Right forelimb (tissue), 1 donor: ENCODE measurements at places on chromosomes 11 and 22.

GRCh38 chr11:64227405-64227956 is 1.4 kb downstream of the NUDT22 start:
- no peak for DNase-seq

DNA sequence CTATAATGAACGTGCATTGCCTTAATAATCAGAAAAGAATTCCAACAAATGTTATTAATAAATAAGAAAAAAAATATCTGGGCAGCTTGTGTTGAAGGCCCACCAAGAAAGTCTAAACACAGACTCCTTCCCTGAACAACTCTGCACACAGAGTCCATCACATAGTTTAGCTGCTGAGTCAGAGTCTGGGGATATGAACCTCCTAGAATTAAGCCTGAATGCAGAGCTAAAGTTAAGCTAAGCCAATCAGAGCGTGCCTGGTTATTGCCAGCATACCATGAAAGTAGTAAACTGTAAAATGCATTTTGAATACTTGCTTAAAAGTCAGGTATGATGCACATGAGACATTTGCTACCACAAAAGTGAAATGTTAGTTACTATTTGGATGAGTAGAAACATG is 25.6 kb upstream of the TENM4 start:
- DNase-seq = no peak

GRCh38 chr11:115896084-115896483 is 391.9 kb upstream of the CADM1 start:
- no peak for DNase-seq

DNA sequence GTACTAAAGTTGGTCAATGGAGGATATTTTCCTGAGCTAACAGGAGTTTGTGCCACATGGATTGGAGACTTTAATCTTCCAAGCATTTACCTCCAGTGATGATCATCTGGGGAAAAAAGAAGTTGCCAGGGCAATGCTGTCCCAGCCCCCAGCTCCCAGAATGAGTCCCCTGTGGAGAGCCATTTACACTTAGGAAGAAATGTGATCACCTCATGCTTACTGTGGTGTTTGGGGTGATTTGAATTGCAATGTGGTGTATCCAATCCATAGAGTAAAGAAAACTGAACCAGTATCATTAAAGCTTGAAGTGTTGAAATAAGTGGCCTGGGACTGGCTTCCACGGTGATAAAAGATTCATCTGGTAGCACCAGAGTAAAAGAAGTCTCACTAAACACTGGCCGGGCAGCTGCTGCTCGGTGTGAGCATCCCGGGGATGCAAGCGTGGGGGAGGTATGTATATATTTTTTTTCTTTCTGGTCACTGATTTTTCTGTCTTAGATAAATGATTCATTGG is 117.2 kb upstream of the NTM start:
- DNase-seq = no peak

DNA sequence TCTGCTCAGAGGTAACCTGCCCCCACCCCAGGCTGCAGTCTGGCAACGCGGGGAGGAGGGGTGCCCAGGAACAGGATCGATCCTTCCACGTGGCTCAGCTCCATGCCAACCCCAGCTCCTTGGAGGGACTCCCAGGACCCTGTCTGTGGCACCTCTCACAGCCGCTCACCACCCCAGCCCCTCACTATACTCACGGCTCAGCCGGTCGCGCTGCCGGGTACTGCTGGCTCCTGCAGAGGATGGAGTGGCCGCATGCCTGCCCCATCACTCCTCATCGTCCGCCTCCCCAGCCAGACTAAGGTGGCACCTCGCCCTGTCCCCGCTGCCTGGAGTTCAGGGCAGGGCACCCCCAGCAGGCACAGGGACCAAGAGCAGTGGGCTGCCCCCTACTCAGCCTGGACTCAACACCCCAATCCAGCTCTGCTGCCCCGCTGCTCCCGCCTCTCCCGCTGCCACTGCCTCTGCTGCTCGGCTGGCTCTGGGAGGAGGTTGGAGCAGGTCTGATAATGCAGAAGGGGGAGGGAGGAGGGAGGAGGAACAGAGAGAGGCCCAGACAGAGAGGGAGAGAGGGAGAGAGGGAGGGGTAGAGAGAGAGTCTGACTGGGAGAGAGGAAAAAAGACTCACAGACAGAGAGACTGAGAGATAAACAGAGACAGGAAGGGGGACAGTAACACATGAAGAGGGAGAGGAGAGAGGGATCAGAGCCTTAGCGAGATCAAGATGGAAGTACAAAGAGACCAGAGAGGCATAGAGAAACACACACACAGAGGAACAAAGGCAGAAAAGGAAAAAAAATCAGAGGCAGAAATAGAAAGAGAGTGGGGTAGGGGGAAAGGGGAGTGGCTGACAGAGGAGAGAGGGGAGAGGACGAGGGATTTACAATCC is at the start of gene PDE2A:
Gene PDE2A (minus strand): TSS at position 480 of the 886 bp plus-strand sequence. CDS start 215 bp downstream, at position 265.
- DNase-seq = no peak

GRCh38 chr22:31292236-31292989 is at the start of gene PIK3IP1:
PIK3IP1 (minus strand) TSS chr22:31292488; CDS start chr22:31292344, 144 bp downstream.
- peak; percentile 64 for DNase-seq

- DNase-seq = no peak
Measured at GRCh38 chr22:42279425-42280020, 9.1 kb upstream of the TCF20 start.

DNA sequence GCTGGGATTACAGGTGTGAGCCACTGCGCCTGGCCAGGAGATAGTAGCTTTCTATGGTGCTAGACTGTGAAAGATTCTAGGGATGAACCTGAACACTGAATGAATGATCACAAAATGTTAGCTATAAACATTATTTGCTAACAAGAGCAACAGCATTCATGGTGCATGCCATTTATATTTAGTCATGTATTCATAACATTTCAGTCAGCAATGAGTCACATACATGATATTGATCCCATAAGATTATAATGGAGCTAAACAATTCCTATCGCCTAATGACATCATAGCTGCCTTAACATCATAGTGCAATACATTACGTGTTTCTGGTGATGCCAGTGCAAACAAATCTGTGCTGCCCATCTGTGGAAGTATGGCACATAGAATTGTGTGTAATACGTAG is 164.1 kb downstream of the ARHGAP42 start:
- DNase-seq = no peak

DNA sequence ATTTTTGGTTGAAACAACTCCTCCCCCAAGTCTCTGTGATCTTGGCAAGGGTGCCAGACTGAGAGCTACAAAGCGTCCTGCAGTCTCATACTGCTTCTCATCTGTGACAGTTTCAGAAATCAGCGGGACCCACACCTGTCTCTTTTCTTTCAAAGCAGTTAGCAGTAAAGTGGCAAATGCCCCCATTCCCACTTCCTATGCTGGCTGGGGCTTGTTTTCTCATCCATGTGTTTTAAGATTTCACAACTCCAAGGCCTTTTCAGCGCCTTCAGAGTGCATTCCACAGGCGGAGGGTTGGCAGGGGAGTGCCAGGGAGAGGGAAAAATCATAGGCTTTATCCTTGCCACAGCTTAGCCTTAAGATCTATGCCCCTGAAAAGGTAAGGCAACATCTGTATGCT is 493.5 kb downstream of the OPCML start:
- DNase-seq = no peak

GRCh38 chr22:20027966-20028854 is 7.3 kb downstream of the TANGO2 start:
- peak; percentile 33 for DNase-seq

GRCh38 chr11:110092111-110092514 is 1.1 kb upstream of the ZC3H12C start:
- DNase-seq = no peak

DNA sequence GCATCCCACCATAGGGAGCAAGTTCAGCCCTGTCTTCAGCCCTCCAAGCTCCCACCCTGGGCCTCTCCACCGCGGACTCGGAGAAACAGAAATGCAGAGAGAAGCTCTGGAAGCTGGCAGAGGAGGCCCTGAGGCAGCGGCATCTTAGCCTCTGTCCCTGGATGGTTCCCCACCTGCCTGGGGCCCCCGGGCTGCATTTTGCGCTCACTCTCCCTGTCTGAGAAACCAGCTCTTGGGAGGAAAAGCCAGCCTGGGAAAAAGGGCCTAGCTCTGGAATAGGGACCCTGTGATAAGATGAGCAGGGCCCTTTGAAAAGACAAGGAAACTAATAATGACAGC is 12.0 kb upstream of the SPI1 start:
- DNase-seq = no peak
